ENCODE measurements at places on chromosomes 6 and 20.

DNA sequence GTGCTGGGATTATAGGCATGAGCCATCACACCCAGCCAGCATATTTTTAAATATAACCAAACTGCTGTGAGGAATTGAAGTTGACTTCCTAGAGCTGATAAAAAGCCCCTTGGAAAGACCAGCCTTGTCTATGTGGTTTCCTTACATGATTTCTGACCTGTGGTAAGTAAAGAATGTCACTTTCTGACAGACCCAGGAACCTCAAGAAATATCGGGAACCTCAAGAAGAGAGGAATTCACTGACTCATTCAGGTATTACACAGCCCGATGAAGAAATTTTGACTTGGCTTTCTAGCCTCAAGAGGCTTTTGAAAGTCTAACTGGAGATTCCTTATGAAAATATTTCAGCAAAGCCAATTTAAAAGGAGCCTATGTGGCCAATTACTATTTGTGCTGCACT lies 71.8 kb downstream of the FOXF2 start:
- DNase-seq, result no peak

GRCh38 chr20:3916364-3916763 lies 27.2 kb downstream of the PANK2 start:
- DNase-seq, result no peak

GRCh38 chr20:3929713-3930060 lies 40.5 kb downstream of the PANK2 start:
- peak; percentile 56 for DNase-seq

- DNase-seq, result no peak
Measured at GRCh38 chr6:16163066-16163465, 34.2 kb downstream of the MYLIP start.

- no peak for DNase-seq
Measured at GRCh38 chr6:20238688-20239587, 26.7 kb upstream of the MBOAT1 start.

DNA sequence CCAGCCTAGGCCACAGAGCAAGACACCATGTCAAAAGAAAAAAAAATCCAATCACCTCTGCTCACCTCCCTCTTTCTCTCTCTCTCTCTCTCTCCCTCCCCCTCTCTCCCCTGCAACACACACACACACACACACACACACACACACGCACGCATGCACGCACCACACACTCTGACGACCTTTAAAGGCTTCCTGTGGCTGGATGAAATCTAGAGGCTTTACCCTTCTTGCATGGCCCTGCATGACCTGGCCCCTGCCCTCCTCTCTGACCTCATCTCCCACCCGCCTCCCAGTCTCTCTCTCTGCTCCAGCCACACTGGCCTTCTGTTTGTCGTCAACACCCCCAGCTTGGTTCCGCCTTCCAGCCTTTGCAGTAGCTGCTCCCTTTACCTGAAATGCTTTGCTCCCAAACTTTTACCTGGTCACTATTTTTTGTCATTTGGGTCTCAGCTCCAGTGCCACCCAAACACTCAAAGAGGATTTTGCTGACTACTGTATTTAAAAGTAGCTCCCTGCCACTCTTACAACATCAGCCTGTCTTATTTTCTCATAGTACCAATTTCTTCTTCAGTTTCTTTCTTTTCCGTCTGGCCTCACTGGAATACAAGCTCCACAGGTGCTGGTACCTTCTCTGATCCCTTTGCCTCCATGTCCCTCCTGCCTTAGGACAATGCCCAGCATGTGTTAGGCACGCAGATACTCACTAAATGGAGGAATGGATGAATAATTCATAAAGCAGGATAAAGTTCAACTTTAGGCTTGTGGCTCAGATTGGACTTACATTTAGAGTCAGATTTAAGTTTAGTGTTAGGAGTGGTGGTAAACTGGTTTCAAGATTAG lies 4.3 kb upstream of the LTA start:
- peak; percentile 60 for DNase-seq

DNA sequence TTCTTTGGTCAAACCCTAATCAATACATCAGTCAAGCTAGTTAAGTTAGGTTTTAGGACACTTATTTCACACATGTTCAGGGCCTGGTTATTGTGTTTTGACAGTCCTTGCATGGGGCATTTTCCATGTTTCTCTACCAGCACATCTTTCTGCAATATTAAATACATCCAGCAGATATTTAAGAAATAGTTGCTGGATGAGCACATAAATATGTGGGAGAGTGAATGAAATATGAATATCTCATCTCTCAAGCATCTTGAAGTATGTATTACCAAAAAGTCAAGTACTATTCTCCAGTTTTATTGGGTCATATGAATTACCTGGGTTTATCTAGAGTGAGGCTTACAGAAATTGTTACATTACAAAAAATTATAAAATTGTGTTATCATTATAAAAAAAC lies 621.9 kb upstream of the GJE1 start:
- DNase-seq, result no peak

DNA sequence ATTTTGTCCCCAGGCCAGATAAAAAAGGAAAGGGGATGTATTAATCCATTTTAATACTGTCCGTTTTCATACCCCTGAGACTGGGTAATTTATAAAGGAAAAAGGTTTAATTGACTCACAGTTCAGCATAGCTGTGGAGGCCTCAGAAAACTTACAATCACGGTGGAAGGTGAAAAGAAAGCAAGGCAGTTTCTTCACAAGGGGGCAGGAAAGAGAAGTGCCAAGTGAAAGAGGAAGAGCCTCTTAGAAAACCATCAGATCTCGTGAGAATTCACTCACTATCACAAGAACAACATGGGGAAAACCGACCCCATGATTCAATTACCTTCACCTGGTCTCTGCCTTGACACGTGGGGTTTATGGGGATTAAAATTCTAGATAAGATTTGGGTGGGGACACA lies 152.5 kb downstream of the IBTK start:
- DNase-seq, result peak; percentile 64

GRCh38 chr6:80988286-80988685 lies 764.2 kb downstream of the TENT5A start:
- DNase-seq, result no peak

DNA sequence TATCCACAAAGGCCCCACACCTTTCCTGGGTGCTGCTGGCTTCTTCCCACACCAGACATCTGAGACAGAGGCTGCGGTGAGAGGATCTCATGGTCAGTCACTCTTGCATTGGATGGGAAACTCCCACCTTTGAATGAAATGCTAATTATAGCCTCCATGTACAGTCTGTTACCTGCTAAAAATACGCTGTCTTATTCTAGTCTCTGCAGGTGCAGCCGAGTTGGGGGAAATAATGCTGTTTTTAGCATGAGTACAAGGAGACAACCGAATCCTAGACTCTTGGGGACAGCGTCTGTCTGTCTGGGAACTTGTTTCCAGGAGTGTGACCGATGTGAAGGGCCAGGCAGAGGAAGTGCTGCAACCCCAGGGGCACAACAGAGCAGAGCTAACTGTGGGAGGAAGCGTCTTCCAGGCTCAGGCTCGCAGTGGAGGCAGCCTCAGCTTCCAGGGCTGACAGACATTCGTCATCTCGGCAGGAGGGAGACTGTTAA lies 286.2 kb downstream of the PREX1 start:
- DNase-seq, result no peak
